GM23248 (cell line): ENCODE measurements at places on chromosomes 7 and 10.

DNA sequence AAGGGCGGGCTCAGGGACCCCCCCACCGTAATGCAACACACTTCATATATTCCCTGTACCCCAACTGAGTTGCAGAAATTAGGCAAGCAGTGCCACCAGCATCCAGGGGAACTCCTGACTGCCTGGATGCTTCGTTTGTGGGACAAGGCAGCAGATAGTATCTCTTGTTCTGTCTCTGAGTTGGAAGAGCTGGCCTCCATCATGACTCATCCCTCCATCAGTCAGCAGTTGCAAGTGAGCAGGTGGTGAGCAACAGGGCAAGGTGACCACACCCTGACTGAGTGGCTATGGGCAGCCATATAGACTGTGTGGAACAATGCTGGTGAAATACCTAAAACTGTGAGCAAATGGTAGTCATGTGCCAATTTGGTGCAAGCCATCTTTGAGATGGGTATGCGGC is 22.8 kb upstream of the ADAMTS14 start:
- DNase-seq = peak; percentile 96

GRCh38 chr10:92799568-92799967 is 48.8 kb upstream of the EXOC6 start:
- DNase-seq = no peak

DNA sequence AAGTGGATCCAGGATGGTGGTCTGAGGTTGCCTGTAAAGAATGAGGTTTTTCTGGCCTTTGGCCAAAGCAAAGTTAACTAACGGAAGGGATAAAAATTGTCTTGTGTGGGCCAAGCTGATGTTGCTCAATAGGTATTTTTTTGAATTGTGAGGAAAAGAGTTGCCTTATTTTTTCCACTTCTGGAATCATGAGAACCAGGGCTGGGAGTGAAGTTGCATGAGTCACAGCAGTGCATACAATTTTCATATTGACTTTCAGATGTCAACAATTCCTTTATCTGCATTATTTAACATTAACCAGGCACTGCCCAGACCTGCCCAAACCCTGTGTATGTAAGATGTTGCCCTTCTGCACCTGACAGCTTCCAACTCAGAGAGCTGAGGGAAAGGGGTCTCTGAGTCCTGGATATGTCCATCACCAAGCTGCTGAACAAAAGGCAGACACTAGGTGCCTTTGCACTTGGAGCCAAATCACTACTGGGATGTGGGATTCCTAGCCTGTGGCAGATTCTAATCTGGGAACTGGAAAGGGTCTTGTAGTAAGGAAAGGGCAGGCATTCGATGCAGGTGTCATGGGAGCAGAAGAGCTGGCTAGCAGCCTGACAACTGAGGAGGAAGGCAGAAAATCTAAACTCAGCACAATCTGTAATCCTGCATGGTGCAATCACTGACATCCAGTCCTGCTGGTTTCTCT is 52.3 kb upstream of the SLC35B4 start:
- DNase-seq = peak; percentile 84

GRCh38 chr10:28274475-28274874 is 28.4 kb downstream of the MPP7 start:
- no peak for DNase-seq

DNA sequence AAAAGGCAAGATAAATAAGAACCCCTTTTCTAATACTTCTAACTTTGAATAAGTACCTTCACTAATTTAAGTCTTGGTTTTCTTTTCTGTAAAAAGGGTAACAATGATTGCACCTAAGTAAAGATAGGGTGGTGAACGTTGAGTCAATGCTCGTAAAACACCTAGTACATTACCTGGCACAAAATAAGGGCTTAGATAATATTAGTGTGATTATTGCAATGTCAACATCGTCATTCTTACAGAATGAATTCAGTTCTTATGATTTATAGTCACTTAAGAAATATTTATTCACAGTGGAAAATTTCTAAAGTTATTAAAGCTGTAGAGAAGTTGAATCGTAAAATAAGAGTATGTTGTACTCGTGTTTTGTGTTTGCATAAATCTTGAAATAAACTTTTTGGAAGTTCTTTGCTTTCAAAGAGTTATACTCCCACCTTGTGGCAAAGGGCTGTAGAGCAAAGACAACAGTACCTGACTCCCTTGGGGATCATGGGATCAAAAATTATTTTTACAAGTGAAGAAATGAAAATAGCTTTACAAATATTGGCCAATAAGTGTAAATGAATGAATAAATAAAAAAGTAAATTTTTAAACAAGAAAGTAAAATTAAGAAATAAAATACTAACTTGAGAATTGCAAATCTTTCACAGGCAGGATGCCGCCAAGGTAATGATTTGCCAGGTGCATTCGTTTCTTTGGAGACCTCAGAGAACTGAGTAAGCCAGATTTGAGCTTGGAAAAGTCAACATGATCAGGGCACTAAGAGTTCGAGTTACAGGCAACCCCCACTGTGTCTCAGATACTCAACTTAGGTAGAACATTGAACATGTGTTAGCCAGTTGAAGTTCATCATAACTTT is 285.8 kb upstream of the CACNA2D1 start:
- peak; percentile 71 for DNase-seq

GRCh38 chr10:77401683-77402082 is 235.9 kb downstream of the KCNMA1 start:
- no peak for DNase-seq

- DNase-seq = no peak
Observed at GRCh38 chr7:101245147-101245668, 327 bp upstream of the FIS1 start.

- no peak for DNase-seq
Observed at GRCh38 chr7:43850348-43851116, 18.8 kb downstream of the MRPS24 start.

- peak; percentile 54 for DNase-seq
Observed at GRCh38 chr7:45088821-45089340, at the start of gene NACAD. Gene NACAD, minus strand, starts transcription at chr7:45088969. Its CDS starts 75 bp downstream, at chr7:45088894.

- DNase-seq = no peak
Observed at GRCh38 chr7:22776964-22777363, 45.7 kb downstream of the TOMM7 start.

DNA sequence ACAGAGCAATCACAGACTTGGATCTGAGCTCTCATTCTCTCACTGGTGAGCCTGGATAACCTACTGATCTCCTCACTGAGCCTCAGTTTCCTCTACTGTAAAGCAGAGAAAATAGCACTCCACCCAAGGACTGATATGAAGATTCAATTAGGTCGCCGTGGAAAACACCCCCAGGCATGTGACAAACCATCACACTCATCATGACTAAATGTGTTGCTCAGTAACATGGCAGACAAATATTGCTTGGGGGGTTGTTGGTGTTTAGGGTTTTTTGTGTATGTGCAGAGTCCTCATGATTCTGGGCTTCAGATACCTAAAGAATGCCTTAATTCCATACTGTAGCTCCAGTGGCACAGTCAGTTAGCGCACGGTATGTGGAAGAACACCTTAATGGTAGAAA is 122.1 kb upstream of the TCF7L2 start:
- DNase-seq = peak; percentile 61

DNA sequence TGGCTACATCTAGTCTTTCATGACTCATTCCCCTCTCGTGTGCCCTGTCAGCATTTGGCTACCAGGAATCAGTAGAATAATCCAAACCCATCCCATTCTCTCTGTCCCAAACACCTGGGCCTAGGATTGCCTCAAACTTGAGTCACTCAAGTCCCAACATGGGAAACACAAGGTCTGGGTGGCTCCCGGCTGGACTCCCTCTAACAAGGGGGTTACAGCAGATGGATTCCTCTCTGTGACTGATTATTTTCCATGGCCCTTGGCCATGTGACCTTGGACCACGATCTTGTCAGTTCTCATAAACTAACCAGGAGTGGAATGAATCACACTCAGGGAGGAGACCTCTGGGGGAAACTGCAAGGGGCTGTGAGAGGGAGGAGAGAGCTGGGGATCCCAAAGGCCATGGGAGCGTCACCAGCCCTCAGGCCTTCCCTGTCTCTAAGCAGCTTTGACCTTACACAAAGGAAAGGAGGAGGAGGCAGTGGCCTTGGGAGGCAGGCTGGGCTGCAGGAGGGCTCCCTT is 533.1 kb downstream of the KCNMA1 start:
- peak; percentile 69 for DNase-seq

DNA sequence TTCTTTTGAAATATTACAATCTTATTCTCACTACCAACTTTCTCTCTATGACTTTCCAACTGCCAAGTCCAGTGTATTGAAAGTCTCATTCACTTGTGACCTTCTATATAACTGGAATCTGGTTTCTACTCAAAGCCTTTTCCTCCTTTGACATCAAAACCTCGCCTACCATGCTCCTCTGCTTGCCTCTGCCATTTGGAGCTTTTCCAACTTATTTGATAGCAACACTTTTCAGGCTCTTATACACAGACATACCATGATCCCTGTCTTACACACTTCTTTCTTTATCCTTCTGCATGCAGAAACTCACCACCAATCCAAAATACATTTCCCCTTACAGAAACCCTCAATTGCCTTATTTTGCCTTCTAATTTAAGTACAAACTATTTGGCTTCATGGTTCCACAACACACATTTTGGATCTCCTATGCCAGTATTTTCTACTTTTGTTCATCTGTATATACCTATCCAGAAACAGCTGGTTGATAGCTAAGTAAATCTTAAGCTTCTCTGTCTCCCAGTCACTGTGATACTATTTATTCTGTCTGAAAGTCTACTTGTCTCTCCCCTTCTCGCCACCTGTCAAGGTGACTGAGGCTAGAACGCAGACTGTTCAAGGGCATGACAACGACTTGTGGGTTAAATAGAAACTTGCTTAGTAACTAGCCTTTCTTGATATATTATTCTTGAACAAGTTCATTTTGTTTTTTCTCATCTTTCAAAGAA is 22.4 kb downstream of the GNG11 start:
- no peak for DNase-seq

DNA sequence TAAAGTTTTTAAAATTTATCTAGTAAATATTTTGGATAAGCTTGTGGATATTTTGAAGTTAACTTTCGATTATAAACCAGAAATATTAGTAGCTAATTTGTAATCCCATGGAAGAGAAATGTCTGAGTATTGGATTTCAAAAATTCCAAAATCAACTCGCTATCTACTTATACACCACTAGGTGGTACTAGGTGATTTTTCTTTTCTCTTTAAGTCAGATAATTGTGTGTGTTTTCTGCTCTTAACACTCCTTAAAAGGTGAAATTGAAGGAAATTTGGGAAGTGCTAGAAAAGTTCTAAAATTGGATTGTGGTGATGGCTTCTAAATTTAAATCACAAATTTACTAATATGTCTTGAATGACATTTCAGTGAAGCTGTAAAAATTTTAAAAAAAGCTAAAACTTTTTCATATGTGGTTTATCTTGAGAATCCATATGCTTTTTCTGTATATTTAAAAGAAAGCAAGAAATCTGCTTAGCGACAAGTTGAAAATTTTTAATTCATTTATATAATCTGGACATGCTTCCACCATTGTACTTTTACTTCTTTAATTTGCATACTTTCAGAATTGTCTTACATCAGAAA is 90.2 kb downstream of the IPMK start:
- peak; percentile 67 for DNase-seq

GRCh38 chr10:45509491-45509890 is 135.5 kb downstream of the ALOX5 start:
- no peak for DNase-seq

DNA sequence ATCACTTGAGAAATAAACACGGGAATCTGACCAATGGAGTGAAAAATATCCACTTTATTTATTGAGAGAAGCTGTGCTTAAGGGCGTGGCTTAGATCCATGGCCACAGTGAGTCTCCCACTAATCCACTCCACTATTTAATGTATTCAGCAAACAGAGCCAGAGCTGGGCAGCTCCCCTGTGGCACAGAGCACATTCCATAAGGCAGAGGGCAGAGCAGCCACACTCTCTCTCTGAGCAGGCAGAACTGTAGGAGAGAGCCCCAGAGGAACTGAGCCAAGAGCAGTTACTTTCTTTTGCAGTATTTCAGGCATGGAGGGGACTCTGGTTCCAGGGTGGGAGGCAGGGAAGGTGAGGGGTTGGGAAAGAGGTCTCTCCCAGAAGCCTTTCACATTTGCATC is 106.0 kb downstream of the GALNT17 start:
- DNase-seq = no peak

GRCh38 chr10:131046194-131046593 is 265.3 kb downstream of the TCERG1L start:
- DNase-seq = no peak

DNA sequence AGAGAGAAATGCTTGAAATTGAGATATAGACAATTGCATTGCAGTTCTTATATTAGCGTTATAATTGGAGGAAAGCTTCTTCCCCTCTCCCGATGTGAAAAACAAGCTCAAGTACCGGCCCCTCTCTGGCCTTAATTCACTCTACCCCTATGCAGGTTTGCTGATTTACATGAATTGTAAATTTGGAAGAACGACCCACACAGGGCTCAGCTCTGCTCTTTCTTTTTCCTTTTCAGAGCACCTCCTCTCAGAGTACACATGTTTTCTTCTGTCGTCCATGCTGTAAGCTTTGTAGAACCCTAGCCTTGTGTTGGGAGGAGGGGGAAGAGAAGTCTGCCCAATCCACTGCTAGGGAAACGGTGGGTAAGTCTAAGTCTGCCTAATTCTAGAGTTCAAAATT is 140.8 kb downstream of the IQUB start:
- no peak for DNase-seq

- DNase-seq = peak; percentile 83
Observed at GRCh38 chr7:28990200-28990960, 32.2 kb upstream of the TRIL start.

GRCh38 chr10:102419269-102420180 is 940 bp upstream of the PSD start:
- peak; percentile 46 for DNase-seq

GRCh38 chr7:150450491-150451001 is at the start of gene GIMAP8:
Gene GIMAP8, plus strand, starts transcription at chr7:150450630. Its CDS starts 16,069 bp downstream, at chr7:150466699.
- no peak for DNase-seq

DNA sequence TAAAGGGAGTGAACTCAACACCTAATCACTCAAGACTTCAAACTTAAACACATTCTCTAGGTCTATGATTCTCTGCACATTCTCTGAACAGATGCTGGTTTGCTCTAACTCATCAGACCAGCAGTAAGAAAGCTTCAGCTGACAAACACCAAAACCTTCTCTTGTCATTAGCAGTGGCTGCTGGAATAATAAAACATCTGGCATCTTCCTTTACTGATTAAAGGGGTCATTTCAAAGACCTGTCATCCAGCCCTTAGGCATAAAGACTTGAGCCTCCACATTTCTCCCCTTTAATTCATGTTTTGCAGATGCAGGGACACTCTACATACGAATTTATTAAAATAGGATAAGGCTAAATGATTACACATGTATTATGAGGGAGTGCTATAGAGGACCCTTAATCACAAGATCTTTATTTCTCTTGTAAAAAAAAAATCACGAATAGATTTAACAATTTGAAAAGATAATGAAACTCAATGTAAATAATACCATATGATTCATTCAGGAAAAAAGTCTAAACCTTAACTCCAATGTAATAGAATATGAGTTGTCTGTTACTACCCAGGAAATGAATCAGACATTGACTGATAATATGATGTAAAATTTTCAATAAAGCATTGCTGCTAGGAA is 152.4 kb upstream of the GNAI1 start:
- DNase-seq = peak; percentile 61
